ENCODE measurements at places on chromosomes 11 and 22. TPM values are rescaled to one million over a fixed set of nuclear protein-coding genes. Genes with fewer than 3 reads are reported as not detected.
A peak's percentile ranks its signal among the peaks of the same experiment; 100 is the strongest.

- H3K27ac ChIP-seq = peak within 1 kb of the TSS; percentile 65
- H3K4me3 ChIP-seq = peak within 1 kb of the TSS; percentile 73
- peak; percentile 74 for DNase-seq
- H3K36me3 ChIP-seq = no peaks in the 10 kb centered on the region
These were observed at the start of gene CBX7 for GRCh38 chr22:39152511-39153219. Gene CBX7, minus strand, starts transcription at chr22:39152680. Its CDS starts 236 bp downstream, at chr22:39152444.

GRCh38 chr22:24427500-24428164 lies at the start of gene ADORA2A:
Gene ADORA2A, plus strand, starts transcription at chr22:24427599. Its CDS starts 5,806 bp downstream, at chr22:24433405.
- no peak within 1 kb of the TSS for H3K4me3 ChIP-seq
- peaks cover 28% of the 10 kb centered on the region for H3K27me3 ChIP-seq
- peaks cover 26% of the 10 kb centered on the region for H3K4me1 ChIP-seq
- H3K36me3 ChIP-seq = no peaks in the 10 kb centered on the region
- DNase-seq = no peak

DNA sequence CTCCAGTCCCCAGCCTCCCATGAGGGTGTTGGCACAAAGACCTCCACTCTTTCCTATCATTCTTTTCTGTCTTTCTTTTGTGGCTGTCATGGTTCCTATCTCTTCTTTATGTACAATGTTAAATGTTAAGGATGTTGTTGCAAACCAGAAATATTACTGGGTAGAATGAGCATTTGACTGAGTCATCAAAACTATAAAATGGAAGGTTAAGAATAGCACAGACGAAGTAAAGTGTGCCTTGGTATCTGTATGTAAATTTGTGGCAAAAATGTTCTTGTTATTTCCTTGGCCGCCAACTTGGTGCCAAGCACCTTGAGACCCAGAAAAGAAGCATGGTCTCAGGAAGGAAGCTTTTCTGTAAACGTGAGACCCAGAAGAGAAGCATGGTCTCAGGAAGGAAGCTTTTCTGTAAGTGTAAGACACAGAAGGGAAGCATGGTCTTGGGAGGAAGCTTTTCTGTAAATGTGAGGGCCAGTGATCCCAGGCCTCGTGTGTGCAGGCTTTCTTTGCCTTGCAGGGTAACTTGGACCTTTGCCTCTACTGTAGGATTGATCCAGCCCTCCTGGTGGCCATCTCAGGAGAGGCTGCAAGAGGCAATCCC lies 6.7 kb upstream of the PKP3 start:
- no peak overlapping the region for H3K27ac ChIP-seq
- H3K36me3 ChIP-seq = peaks cover 10% of the 10 kb centered on the region
- peaks cover 19% of the 10 kb centered on the region for H3K4me1 ChIP-seq
- peaks cover 2% of the 10 kb centered on the region for H3K27me3 ChIP-seq
- no peak overlapping the region for H3K4me3 ChIP-seq
- no peak for DNase-seq

The F2 gene
- not detected for total RNA-seq

GRCh38 chr11:111879637-111879960 lies 258 bp downstream of the CFAP68 start:
- H3K36me3 ChIP-seq = peaks cover 8% of the 10 kb centered on the region
- no peaks in the 10 kb centered on the region for H3K27me3 ChIP-seq
- H3K4me3 ChIP-seq = peak overlapping the region; percentile 90
- H3K27ac ChIP-seq = peak overlapping the region; percentile 100
- DNase-seq = no peak
- peaks cover 12% of the 10 kb centered on the region for H3K4me1 ChIP-seq

GRCh38 chr11:72100462-72100861 lies 2.6 kb downstream of the LAMTOR1 start:
- peaks cover 18% of the 10 kb centered on the region for H3K36me3 ChIP-seq
- no peak for DNase-seq
- H3K4me3 ChIP-seq = no peak overlapping the region

- no peak overlapping the region for H3K4me3 ChIP-seq
- peaks cover 1% of the 10 kb centered on the region for H3K4me1 ChIP-seq
- H3K27me3 ChIP-seq = no peaks in the 10 kb centered on the region
- DNase-seq = no peak
- H3K36me3 ChIP-seq = no peaks in the 10 kb centered on the region
- H3K27ac ChIP-seq = no peak overlapping the region
These were observed 100.7 kb upstream of the ANO3 start for GRCh38 chr11:26231252-26231661.

- peaks cover 2% of the 10 kb centered on the region for H3K36me3 ChIP-seq
- no peak for DNase-seq
- no peaks in the 10 kb centered on the region for H3K4me1 ChIP-seq
- no peak overlapping the region for H3K4me3 ChIP-seq
These were observed 327.1 kb downstream of the SHANK2 start for GRCh38 chr11:70925238-70925637.

DNA sequence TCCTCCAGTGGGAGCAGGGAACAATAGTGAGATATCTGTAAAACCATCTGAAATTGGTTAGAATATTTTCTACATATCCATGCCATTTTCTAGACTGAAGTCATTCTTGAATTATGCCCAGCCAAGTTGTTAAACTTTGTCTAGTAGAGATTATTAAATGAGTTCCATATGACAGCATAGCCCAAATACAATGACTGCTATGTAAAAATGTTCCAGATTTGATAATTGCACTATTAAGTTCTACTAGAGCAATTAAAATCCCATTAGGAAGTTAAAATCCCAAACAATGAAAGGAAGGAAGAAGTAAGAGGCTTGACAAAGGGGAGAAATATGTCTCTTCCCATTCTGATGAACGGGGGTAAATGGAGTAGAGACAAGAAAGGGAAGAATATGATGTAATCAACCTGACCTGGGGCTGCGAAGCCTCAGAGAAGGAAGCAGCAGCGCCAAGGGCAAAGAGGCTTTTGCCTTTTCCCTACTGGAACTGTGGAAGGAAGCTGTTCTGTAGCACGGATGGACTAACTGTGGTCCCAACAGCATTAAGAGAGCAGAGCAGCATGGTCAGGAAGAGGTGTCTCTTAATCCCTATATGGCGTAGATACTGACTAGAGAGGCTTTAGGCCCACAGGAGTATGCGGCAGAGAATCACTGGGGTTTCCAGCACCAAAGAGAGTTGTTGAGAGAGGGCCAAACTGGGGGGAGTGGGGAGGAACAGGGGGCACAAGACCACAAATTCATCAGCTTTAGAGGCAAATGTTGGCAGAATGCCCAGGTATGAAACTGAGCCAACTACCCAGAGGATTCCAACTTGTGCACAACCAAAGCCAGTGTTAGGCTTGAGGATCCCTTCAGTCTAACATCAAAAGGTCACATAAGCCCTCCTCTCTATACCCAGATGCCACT lies 26.7 kb downstream of the RRP8 start:
- peaks cover 10% of the 10 kb centered on the region for H3K36me3 ChIP-seq
- peak overlapping the region; percentile 54 for H3K27ac ChIP-seq
- no peak overlapping the region for H3K4me3 ChIP-seq
- H3K4me1 ChIP-seq = peaks cover 12% of the 10 kb centered on the region
- no peak for DNase-seq

- no peak overlapping the region for H3K27ac ChIP-seq
- H3K27me3 ChIP-seq = no peaks in the 10 kb centered on the region
- H3K36me3 ChIP-seq = peaks cover 48% of the 10 kb centered on the region
- no peak overlapping the region for H3K4me3 ChIP-seq
- no peak for DNase-seq
These were observed 74.4 kb downstream of the TRIM44 start for GRCh38 chr11:35736952-35737351.

DNA sequence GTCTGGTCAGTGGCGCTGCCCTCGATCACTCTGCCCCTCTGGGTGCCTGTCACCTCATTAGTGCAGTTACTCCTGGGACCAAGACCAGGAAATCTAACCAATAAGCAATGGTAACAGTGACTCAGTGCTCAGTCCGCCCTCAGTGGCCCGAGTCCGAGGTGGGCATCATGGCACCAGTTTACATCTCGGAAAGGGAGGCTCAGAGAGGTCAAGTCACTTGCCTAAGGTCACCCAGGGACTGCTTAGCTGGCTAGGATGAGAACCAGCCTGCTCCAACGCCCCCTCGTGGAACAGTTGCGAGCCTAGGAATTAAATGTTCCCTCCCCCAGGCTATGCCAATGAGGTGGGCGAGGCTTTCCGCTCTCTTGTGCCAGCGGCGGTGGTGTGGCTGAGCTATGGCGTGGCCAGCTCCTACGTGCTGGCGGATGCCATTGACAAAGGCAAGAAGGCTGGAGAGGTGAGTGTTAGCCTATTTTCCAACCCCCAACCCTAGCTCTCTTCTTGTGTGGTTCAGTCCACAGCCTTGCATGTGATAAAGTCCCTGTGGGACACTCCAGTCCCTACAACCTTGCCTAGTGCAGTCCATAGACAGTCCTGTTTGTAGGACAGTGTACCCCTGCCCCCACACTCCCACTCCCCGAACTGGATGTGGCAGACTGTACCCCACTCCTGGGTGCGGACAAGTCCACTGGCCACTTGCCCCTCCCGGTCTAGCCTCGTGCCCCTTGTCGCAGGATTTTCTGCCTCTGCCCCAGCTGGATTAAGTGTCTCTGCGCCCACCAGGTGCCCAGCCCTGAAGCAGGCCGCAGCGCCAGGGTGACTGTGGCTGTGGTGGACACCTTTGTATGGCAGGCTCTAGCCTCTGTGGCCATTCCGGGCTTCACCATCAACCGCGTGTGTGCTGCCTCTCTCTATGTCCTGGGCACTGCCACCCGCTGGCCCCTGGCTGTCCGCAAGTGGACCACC lies 1.1 kb downstream of the MTFP1 start:
- peak overlapping the region; percentile 72 for H3K27ac ChIP-seq
- H3K4me1 ChIP-seq = peaks cover 30% of the 10 kb centered on the region
- DNase-seq = no peak
- no peaks in the 10 kb centered on the region for H3K36me3 ChIP-seq

The GDPD5 gene
- total RNA-seq = 8.0 TPM

DNA sequence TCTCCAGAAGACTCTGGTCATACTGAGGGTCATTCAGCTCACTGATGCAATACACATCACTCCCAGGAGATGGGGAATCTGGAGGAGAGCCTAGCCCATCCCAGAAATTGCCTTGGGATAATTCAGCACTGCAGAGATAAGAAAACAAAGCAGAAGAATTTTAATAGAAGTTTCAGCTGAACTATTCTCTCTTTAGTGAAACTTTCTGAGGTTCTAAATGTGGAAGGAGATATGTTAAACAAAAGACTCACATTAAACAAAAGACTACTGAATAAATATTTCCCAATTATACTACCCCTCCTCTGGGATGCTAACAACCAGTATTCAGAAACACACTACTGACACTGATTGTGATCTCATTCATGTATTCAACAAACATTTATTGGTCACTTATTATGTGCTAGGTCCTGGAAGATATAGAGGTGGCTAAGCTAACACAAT lies 47.8 kb downstream of the C2CD3 start:
- no peak for DNase-seq
- peaks cover 22% of the 10 kb centered on the region for H3K4me1 ChIP-seq
- no peaks in the 10 kb centered on the region for H3K27me3 ChIP-seq
- H3K27ac ChIP-seq = peak overlapping the region; percentile 91

The FXYD2 gene
- total RNA-seq = 5.7 TPM

GRCh38 chr11:95688501-95689222 lies 100.9 kb downstream of the FAM76B start:
- H3K4me3 ChIP-seq = no peak overlapping the region
- peaks cover 20% of the 10 kb centered on the region for H3K4me1 ChIP-seq
- no peaks in the 10 kb centered on the region for H3K27me3 ChIP-seq
- no peak overlapping the region for H3K27ac ChIP-seq
- H3K36me3 ChIP-seq = no peaks in the 10 kb centered on the region

The AIFM3 gene
- total RNA-seq = 2.4 TPM

DNA sequence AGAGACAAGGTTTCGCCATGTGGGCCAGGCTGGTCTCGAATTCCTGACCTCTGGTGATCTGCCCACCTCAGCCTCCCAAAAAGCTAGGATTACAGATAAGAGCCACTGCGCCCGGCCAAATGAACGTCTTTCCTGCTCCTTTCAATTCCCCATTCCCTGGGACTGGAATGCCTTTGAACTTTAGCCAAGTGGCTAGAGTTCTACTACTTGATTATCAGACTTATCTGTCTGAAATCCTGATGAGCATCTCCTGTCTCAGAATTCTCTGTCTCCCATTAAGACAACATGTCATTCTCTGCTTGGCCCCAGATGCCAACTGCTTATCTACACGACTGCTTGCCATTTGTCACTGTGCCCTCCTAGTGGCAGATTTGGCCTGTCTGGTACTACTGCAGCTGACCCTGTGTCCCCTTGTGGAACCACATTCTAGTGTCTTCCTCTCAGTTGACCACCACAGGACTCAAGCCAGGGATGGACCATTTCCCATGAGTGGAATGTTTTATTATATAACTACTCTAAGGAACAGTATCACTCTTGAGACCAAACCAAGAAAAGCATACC lies 33.1 kb upstream of the IPO7 start:
- no peaks in the 10 kb centered on the region for H3K36me3 ChIP-seq
- H3K27ac ChIP-seq = peak overlapping the region; percentile 74
- H3K4me3 ChIP-seq = no peak overlapping the region
- DNase-seq = no peak
- peaks cover 6% of the 10 kb centered on the region for H3K4me1 ChIP-seq

The HBG2 gene
- total RNA-seq = 0.38 TPM

- H3K4me1 ChIP-seq = no peaks in the 10 kb centered on the region
- no peak overlapping the region for H3K4me3 ChIP-seq
- H3K27ac ChIP-seq = no peak overlapping the region
- DNase-seq = no peak
- H3K36me3 ChIP-seq = peaks cover 7% of the 10 kb centered on the region
These were observed 380.1 kb upstream of the DDI1 start for GRCh38 chr11:103656382-103656781.

GRCh38 chr11:127248476-127248875 lies 247.9 kb upstream of the KIRREL3 start:
- no peak overlapping the region for H3K4me3 ChIP-seq
- H3K36me3 ChIP-seq = no peaks in the 10 kb centered on the region
- DNase-seq = no peak
- no peaks in the 10 kb centered on the region for H3K4me1 ChIP-seq
- no peak overlapping the region for H3K27ac ChIP-seq

Data from mesothelial cell of epicardium (in vitro differentiated cells).